AML-193 (cell line): ENCODE measurements at places on chromosomes 5 and 9.

- peak; percentile 56 for DNase-seq
These were observed 4.9 kb upstream of the C7 start for GRCh38 chr5:40904205-40904993.

DNA sequence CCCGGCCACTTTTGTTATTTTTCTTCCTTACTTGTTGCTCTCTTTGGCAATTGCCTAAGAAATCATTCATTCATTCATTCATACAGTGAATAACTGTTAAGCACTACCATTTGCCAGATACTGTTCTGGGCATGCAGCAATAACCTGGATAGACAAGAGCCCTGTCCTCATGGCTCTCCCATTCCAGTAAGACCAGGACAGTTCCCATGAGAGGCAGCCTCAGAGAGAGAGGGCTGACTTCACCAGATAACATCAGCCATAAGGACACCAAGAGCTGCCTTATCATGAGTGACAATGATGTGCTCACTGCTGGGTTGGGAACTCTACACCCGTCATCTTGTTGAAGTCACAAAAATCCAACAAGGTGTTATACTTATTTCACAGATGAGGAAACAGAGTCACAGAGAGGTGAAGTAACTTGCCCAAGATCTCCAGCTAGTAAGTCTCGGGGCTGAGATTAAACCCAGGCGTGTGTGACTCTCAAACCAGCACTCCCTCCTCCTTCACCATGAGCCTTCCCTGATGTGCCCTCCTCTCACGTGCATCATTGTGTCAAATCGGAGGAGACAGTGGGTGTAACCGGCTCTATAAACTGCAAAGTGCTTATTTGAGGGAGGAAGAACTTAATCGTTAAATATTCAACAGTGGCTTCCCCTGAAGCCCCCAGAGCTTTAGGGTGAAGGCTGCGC lies 61.1 kb upstream of the TBC1D2 start:
- no peak for DNase-seq

- no peak for DNase-seq
These were observed 720.0 kb upstream of the ADAMTS16 start for GRCh38 chr5:4420177-4420576.

- DNase-seq: no peak
These were observed 24.0 kb downstream of the NFIB start for GRCh38 chr9:14289916-14290315.

GRCh38 chr9:137757139-137757538 lies 120.4 kb upstream of the CACNA1B start:
- no peak for DNase-seq

DNA sequence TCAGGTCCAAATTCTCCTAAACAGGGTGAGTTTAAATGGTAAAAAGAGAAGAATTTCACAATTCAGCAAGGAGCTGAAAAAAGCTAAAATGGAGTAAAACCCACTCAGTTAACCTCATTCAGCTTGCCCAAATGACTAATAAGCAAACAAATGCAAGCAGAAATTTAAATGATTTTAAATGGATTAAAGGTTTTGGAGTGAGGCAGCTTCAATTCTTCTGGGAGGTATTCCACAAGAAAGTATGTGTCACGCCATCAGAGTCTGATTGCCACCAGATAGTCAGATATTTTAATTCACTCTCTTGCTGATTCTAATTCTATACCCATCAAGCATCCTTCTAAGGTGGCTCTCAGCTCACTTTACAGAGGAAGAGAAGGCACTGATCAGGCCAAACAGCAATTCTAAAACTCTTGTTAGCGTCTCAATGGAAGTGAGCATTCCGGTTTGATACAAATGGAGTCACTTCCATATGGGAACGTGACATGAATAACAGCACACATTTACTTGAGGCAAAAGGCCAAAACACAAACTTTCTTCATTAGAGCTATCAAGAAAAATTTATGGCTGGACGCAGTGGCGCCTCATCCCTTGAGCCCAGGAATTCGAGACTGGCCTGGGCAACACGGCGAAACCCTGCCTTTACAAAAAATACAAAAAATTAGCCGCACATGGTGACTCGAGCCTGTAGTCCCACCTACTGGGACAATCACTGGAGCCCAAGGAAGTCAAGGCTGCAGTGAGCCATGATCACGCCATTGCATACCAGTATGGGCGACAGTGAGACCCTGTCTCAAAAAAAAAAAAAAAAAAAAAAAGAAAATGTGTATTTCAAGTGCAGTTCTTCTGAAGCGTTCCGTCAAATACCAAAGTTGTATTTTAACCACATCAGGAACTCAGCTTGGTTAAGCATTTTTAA lies 2.0 kb downstream of the CLK4 start:
- DNase-seq: no peak

DNA sequence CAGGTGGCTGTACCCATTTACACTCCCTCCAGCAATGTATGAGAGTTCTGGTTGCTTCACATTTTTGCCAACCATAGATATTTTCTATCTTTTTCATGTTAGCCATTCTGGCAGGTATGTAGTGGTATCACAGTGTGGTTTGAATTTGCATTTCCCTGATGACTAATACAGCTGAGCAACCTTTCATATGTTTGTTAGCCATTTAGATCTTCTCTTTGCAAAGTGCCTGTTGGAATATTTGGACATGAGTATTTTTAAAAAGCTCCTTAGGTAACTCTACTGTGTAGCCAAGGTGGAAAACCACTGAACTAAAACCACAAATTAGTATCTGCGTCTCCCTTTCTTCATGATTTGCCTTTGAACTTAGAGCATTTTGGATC lies 31.9 kb downstream of the IRF1 start:
- DNase-seq: no peak

DNA sequence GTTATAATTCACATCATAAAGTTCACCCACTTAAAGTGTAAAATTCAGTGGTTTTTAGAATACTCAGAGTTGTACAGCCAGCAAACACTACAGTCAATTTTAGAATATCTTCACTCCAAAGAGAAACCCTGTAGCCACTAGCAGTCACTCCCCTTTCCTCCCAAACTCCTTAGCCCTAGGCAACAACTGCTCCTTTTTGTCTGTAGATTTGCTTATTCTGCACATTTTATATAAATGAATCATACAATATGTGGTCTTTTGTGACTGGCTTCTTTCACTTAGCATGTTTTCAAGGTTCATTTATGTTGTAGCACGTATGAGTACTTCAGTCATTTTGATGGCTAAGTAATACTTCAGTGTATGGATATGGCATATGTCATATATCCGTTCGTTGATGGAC lies 38.7 kb downstream of the TGFBR1 start:
- no peak for DNase-seq

GRCh38 chr9:131997779-131998178 lies 81.9 kb downstream of the MED27 start:
- no peak for DNase-seq

GRCh38 chr5:172091956-172092732 lies 85.7 kb upstream of the FBXW11 start:
- DNase-seq: no peak

- no peak for DNase-seq
These were observed 594.6 kb upstream of the BRINP1 start for GRCh38 chr9:119963798-119964372.

DNA sequence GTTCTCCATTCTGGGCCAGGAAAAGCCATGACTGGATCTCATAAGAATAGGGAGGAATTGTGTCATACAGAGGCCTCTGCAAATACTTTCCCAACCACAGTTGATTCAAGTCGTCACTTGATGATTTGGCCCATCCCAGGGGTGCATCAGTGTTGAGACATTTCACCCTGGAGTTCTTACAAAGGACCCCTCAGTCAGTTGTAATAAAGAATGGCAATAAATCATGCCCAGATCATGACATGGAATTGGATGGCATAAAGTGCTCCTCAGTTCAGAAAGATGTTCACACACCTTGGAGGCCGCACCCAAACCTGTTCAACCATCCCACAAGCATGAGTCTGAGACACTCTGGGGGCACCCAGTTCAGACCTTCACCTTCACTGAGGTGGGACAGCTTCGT lies 168.1 kb downstream of the NR3C1 start:
- DNase-seq: no peak
